Esophagus squamous epithelium (tissue), 5 donors: ENCODE measurements at places on chromosomes 7 and 10.

- H3K36me3 ChIP-seq = no peaks in the 10 kb centered on the region
- no peaks in the 10 kb centered on the region for H3K4me1 ChIP-seq
- H3K4me3 ChIP-seq = no peak overlapping the region
- H3K27me3 ChIP-seq = no peaks in the 10 kb centered on the region
Observed at GRCh38 chr10:70958396-70958795, 70.0 kb upstream of the PCBD1 start.

GRCh38 chr7:132871419-132871818 is 210.5 kb downstream of the CHCHD3 start:
- H3K36me3 ChIP-seq = no peaks in the 10 kb centered on the region
- no peak overlapping the region for H3K4me3 ChIP-seq
- no peak for DNase-seq
- no peak overlapping the region for H3K27ac ChIP-seq
- no peaks in the 10 kb centered on the region for H3K4me1 ChIP-seq

DNA sequence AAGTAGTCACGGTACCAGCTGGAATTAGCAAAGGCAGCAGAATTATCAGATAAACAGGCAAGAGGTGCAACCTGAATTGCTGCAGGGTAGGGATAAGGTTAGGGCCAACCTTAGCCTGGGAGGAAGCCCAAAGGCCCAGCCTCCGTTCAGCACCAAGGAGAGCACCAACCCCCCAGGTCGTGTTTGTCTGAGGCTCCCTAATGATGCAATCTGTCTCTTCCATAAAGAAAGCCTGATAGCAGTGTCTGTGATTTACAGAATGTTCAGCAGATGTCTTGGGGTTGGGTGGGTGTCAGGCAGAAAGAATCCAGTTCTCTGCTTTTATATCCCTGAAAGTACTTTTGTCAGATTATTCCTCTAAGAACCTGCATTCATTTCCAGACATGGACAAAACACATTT is 328.4 kb upstream of the AOAH start:
- no peak overlapping the region for H3K27ac ChIP-seq
- H3K4me3 ChIP-seq = no peak overlapping the region
- H3K4me1 ChIP-seq = no peaks in the 10 kb centered on the region

DNA sequence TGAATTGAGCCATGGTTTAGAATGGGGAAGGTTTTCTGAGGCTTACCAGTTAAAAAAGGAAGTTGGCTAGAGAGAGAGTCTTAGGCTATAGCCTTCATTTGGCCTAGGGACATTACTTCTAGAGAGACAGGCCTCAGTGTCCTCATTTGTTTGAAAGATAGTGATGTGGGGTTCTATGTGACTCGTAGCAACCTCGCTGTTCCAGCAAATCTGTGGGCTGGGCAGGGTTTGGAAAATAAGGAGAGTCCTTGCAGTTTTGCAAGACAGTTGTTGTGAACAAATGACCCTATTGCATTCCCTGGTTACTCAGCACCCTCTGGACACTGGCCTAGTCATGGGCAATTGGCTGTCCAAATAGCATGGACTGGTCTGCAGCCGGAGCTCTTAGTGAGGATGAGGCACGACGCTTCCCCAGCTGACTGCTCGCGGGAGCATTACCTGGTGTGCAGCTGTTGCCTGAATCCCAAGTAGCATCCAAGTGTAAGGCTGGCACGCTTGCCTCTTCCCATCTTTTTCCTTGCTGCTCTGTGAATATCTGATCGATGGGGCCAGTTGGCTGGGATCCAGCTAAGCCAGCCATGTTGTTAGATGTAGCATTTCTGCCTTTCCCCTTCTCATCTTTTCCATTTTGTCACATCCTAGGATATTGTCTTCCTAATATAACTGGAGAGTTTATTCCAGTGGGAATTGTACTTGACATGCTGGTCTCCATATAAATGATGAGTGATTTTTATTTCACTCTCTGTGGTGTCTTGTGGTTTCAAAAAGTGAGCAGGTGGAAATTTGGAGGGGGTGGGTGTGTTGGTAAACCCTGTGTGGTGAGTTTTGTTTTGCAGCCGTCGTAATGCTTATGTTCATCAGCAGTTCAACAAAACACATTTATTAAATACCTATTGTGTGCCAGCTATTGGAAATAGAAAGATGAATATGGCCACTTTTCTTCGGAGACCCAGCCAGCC is 99.8 kb downstream of the SND1 start:
- no peak overlapping the region for H3K27ac ChIP-seq
- H3K36me3 ChIP-seq = no peaks in the 10 kb centered on the region
- H3K27me3 ChIP-seq = no peaks in the 10 kb centered on the region

DNA sequence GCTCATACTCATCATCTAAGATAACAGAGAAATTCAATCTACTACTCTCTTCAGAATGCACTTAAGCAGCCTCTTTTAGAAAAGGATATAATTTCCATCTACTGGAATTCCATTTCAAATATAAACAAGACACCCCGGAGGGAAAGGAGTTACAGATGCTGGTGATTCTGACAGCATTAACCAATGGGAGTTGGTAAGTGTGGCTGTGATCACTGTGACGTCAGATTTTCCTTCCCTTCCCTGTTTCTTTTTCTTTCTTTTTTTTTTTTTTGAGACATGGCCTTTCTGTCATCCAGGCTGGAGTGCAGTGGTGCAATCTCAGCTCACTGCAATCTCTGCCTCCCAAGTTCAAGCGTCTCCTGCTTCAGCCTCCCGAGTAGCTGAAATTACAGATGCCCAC is 106.6 kb downstream of the ACTR3B start:
- no peak for DNase-seq
- no peaks in the 10 kb centered on the region for H3K36me3 ChIP-seq
- no peak overlapping the region for H3K4me3 ChIP-seq
- no peaks in the 10 kb centered on the region for H3K27me3 ChIP-seq

DNA sequence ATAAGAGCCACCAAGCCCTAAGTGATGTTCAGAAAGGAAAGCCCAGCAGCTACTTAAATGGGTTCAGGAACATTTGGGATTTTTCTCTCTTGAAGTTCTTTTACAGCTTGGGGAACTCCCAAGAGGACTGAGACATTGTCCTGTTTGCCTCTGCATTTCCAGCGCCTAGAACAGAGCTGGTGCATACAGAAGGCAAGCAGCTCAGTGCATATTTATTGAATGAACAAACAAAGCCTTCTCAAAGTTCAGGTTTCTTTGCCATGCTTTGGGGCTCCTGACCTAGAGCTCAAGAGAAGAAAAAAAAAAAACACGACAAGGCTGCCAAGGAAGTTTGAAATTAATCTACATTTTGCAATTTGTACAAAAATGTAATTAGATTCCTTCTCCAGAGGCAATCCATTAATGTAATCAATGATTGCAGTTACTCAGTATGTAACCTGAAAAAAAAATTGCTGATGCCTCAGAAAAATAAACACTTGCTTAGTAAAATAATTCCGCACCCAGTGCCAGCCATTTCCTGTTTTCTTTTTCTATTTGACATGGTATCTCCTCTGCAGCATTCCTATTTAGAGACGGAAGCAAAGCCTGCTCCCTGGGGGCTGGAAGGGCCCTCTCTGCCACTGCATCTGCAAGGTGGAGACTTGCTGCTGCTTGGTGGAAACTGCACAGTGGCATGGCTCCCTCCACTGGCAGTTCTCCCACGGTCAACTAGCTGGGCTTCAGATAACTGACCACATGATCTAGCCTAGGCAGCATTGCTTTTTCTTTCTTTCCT is 157.3 kb downstream of the TMEM178B start:
- no peak overlapping the region for H3K27ac ChIP-seq
- H3K27me3 ChIP-seq = no peaks in the 10 kb centered on the region
- H3K4me1 ChIP-seq = no peaks in the 10 kb centered on the region
- H3K4me3 ChIP-seq = no peak overlapping the region
- no peak for DNase-seq
- H3K36me3 ChIP-seq = no peaks in the 10 kb centered on the region

GRCh38 chr10:113320987-113321386 is 231.9 kb upstream of the HABP2 start:
- no peaks in the 10 kb centered on the region for H3K27me3 ChIP-seq
- no peaks in the 10 kb centered on the region for H3K4me1 ChIP-seq

- H3K27ac ChIP-seq = no peak overlapping the region
- H3K4me1 ChIP-seq = peaks cover 21% of the 10 kb centered on the region
- H3K4me3 ChIP-seq = no peak overlapping the region
- no peak for DNase-seq
Observed at GRCh38 chr7:132380059-132380458, 196.2 kb downstream of the PLXNA4 start.

DNA sequence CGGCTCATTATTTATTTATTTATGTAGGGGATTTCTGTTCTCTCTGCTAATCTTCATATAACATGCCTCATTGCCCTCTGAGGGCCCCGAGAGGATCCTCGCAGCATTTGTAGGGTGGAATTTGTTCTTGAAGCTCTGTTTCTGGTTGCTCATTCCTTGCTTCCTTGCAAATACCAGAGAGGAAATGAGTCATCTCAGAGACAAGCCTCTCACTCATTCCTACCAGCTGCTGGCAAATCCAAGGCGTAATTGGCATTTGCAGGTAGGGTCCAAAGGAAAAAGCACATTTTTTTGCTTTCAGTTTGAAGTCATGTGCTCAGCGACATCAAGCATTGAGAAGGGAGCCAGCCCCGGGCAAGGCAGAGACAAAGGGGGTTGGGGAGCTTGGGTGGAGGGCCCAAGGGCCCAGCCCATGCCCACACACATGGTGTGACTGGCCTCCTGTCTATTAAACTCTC is 501.6 kb downstream of the GALNT17 start:
- H3K36me3 ChIP-seq = no peaks in the 10 kb centered on the region
- DNase-seq = no peak
- no peaks in the 10 kb centered on the region for H3K27me3 ChIP-seq
- H3K4me1 ChIP-seq = peaks cover 3% of the 10 kb centered on the region

DNA sequence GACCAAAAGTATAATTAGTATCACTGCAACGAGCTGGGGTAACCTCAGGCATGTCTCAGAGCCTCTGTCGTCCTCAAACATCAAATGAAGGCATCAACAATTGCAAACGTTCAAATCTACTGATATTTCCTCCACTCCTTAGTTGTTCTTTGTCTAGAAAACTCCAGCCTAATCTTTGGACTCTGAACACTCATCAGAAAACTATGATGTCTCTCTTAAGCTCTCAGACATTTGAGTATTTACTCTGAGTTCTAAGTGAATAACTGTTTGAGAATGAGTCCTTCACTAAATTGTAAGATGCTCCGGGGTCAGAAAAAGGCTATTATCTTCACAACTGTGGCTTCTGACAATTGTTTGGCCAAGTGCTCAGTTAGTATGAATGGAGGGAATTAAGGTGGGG is 536.4 kb downstream of the NRG3 start:
- no peaks in the 10 kb centered on the region for H3K4me1 ChIP-seq
- H3K36me3 ChIP-seq = no peaks in the 10 kb centered on the region
- no peak overlapping the region for H3K27ac ChIP-seq
- H3K27me3 ChIP-seq = no peaks in the 10 kb centered on the region
- no peak for DNase-seq

GRCh38 chr10:28685717-28686116 is 8.4 kb downstream of the BAMBI start:
- no peak for DNase-seq
- H3K27ac ChIP-seq = no peak overlapping the region
- H3K4me1 ChIP-seq = peaks cover under 1% of the 10 kb centered on the region
- no peaks in the 10 kb centered on the region for H3K36me3 ChIP-seq

DNA sequence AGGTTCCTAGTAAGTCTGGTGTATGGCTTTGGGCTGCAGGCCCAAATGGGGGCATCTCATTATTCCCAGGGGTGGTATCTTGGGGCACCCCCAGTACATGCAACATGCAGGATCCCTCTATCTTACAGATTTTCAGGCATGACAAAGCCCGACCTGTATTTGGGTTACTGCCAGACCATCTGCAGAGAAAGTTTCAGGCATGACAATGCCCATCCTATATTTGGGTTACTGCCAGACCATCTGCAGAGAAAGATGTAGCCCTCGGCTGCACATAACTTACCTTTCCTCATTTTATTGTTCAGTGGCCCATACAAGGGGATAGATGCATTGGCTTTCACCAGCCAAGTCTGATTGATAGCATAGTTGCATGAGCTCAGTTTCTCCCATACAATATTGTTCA is 112.2 kb upstream of the RAB18 start:
- H3K4me3 ChIP-seq = no peak overlapping the region
- no peaks in the 10 kb centered on the region for H3K36me3 ChIP-seq
- no peaks in the 10 kb centered on the region for H3K4me1 ChIP-seq
- H3K27ac ChIP-seq = no peak overlapping the region
- H3K27me3 ChIP-seq = no peaks in the 10 kb centered on the region

DNA sequence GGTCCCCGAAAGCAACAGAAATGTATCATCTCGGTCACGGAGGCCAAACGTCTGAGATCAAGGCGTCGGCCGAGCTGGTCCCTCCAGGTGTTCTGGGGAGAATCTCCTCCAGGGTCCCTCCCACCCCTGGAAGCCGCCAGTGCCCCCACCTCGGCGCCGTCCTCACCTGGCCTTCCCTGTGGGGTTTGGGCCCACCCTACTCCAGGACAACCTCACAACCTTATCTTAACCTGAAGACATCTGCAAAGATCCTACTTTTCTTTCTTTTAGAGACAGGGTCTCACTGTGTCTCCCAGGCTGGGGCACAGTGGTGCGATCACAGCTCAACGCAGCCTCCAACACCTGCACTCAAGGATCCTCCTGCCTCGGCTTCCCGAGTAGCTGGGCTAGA is 33.4 kb downstream of the ADAP1 start:
- H3K4me1 ChIP-seq = peaks cover 48% of the 10 kb centered on the region
- H3K36me3 ChIP-seq = no peaks in the 10 kb centered on the region
- no peak for DNase-seq

GRCh38 chr10:45154502-45154901 is 153.8 kb downstream of the ZNF22 start:
- H3K36me3 ChIP-seq = no peaks in the 10 kb centered on the region
- H3K4me3 ChIP-seq = no peak overlapping the region
- DNase-seq = no peak

- H3K4me3 ChIP-seq = no peak overlapping the region
- H3K27ac ChIP-seq = no peak overlapping the region
- H3K27me3 ChIP-seq = no peaks in the 10 kb centered on the region
- no peaks in the 10 kb centered on the region for H3K36me3 ChIP-seq
- DNase-seq = no peak
- H3K4me1 ChIP-seq = peaks cover 9% of the 10 kb centered on the region
Observed at GRCh38 chr10:3402187-3402751, 229.7 kb upstream of the PITRM1 start.

DNA sequence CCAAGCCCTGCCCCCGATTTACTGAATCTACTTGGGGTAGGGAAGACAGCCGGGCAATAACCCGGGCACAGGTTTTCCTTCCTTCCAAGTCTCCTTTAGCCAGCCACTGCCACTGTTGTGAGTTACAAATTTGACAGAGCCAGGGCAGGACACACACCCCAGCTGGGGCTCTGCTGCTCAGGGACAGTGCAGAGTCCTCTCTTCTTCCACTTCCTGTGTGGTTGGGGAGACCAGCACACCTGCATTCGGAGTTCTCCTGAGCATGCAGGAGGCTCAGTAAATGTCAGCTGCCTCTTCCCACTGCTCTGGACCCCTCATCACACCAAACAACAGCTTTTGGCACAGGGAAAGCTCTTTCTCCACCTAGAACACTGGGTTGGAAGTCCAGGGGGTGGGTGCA is 21.3 kb downstream of the CHST15 start:
- no peak overlapping the region for H3K4me3 ChIP-seq
- H3K4me1 ChIP-seq = peaks cover 62% of the 10 kb centered on the region
- H3K36me3 ChIP-seq = no peaks in the 10 kb centered on the region
- H3K27me3 ChIP-seq = no peaks in the 10 kb centered on the region
- no peak for DNase-seq
- no peak overlapping the region for H3K27ac ChIP-seq
